ENCODE measurements at places on chromosomes 16 and 17.

GRCh38 chr17:51652529-51652928 lies 392.2 kb downstream of the UTP18 start:
- no peak for DNase-seq

GRCh38 chr17:66567234-66568170 lies 265.1 kb downstream of the PRKCA start:
- DNase-seq: peak; percentile 72

DNA sequence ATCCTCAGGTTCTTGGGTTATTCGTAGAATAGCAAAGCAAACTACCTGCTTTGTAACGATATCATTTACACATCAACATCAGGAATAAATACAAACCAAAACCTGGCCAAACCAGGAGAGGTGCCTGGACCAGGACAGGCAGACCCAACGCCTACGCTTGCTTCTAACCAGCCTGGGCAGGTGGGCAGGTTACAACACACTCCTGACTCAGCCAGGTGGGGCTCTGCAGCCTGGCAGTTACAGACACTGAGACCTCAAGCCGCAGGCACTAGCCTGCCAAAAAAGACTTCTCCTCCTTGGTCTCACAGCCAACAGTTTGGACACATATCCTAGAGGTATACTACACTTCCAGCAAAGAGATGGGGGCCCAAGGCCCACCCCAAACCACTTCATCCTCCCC lies 14.0 kb downstream of the ANKRD11 start:
- no peak for DNase-seq

GRCh38 chr16:12758670-12759558 lies 44.8 kb downstream of the CPPED1 start:
- no peak for DNase-seq

GRCh38 chr17:8966926-8967325 lies 1.4 kb upstream of the PIK3R5 start:
- DNase-seq: no peak

- no peak for DNase-seq
Measured at GRCh38 chr17:9206741-9207332, 185.5 kb downstream of the NTN1 start.

DNA sequence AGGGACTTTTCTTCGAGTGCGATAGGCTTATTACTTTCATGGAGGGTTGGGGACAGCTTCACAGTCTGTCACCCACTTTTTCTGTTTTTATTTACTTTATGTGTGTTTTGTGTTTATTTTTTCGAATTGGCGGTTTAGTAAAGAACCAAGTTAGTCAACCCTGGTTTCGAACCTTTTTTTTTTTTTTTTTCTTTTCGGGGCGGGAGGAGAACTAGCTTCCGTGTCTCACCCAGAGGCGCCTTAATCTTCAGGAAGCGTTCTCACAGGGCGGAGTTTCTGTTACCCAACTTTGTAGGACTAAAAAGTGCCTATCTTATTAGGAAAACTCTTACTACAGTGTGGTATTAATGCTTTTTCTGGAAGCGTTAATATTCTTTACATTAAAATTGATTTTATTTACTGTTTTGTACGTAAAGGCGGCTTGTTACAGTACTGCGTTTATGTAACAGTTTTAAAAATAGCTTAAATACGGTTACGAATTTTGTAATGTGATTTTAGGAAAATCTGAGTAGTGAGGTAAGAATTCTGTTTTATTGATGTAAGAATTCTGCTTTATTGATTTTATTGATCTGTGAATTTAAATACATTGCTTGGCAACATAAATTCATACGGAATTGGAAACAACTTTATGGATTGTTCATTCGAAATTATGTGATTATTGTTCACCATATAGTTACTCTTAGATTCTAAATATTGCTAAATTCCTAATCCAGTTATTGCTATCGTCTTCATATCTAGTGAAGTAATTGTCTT lies 885 bp downstream of the ZNF207 start:
- DNase-seq: peak; percentile 49

DNA sequence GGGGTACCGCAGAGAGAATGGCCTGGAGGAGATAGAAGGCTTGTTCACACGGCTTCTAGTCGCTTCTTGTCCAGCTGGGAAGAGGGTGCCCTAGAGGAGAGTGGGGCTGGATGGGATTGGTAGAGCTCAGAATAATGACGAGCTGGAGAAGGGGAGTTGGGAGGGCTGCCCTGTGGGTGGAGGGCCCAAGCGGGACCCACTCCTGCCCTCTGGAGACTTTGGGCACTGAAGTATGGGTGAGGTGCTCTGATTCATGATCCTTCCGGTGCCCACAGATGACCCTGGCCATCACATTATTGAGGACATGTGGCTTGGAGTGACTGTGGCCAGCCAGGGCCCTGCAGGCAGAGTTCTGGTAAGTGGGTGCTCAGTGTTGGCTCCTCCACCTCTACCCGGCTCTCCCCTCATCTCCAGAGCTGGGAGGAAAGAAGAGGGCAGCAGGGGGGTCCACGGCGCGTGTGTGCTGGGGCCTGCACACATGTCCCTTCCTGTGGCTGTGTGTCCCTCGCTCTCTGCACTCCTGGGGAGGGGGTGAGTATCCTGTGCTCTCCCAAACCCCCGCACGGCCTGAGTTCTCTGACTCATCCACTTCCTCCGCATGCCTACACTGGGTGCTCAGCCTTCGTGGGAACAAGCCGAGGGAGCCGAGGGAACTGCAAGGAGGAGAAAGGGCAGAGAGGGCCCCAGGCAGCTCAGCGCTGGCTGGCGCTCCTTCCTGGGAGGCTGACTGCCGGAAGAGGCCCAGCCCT lies 8.5 kb downstream of the ITGA3 start:
- no peak for DNase-seq

DNA sequence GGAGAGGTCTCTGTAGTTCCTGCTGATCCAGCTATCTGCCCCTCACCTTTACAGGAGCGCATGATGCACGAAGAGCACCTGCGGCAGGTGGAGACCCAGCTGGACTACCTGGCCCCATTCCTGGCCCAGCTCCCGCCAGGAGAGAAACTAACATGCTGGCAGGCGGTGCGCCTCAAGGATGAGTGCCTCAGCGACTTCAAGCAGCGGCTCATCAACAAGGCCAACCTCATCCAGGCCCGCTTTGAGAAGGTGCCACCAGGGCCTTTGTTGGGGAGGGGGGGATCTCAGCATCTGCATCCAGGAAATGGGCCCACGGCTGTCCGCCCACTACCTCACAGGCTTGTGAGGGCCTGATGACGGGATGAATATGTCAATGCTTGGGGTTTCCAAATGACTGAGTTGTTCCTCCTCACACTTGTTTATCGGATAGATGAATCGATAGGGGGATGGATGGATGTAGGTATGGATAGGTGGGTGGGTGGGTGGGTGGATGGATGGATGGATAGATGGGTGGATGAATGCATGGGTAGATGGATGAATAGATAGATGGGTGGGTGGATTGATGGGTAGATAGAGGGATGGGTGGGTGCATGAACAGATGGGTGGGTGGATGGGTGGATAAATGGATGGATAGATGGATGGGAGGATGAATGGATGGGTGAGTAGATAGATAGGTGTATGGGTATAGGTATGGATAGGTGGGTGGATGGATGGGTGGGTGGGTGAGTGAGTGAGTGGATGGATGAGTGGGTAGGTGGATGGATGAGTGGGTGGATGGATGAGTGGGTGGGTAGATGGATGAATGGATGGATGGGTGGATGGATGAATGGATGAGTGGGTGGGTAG lies 7.0 kb upstream of the KATNB1 start:
- no peak for DNase-seq
